Esophagus mucosa (tissue), 1 donor: ENCODE measurements at places on chromosomes 11 and 22. TPM values are rescaled to one million over a fixed set of nuclear protein-coding genes. Genes with fewer than 3 reads are reported as not detected.

GRCh38 chr11:94593030-94593429, 25.9 kb downstream of the PIWIL4 start:
- ATAC-seq: no peak

- ATAC-seq: no peak
Observed at GRCh38 chr11:27122001-27122400, 81.4 kb downstream of the BBOX1 start.

Gene DEUP1
- not detected for total RNA-seq

- no peak for ATAC-seq
Observed at GRCh38 chr22:35560366-35560765, 19.7 kb downstream of the RASD2 start.

DNA sequence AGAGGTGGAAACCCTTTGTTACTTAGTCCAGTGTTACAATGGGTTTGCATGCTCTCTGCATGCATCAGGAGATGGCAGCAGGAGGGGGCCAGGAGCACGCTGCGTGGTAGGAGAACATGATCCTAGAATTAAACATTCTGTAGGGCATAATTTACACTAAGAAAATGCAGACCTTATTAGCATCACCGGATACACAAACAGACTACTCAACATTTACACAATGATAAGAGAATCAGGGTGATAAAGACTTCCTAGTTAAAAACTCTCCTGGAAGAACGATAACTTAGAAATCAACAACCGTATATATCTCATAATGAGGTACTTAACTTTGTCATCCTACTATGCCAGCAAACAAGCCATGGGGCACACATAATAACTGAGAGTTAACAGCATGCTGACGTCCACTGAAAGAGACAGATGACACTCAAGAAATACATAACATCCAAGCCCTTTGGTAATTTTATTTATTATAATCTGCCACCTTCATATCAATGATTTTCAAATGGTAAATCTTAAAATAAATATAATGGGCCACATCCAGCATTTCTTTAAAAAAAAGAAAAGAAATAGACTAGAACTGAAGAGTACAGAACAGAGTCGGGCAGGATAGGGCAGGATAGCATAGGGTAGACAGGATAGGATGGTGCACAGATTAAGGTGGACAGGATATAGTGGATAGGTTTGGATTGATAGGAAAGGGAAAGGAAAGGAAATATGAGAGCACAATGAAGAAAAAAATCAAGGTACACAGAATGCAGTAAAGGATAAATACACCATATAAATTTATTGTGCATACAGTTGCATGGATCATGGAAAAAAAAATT, 27.5 kb downstream of the CADM1 start:
- ATAC-seq: no peak

Gene USP2
- 2.8 TPM for total RNA-seq

Gene C11orf97
- not detected for total RNA-seq

DNA sequence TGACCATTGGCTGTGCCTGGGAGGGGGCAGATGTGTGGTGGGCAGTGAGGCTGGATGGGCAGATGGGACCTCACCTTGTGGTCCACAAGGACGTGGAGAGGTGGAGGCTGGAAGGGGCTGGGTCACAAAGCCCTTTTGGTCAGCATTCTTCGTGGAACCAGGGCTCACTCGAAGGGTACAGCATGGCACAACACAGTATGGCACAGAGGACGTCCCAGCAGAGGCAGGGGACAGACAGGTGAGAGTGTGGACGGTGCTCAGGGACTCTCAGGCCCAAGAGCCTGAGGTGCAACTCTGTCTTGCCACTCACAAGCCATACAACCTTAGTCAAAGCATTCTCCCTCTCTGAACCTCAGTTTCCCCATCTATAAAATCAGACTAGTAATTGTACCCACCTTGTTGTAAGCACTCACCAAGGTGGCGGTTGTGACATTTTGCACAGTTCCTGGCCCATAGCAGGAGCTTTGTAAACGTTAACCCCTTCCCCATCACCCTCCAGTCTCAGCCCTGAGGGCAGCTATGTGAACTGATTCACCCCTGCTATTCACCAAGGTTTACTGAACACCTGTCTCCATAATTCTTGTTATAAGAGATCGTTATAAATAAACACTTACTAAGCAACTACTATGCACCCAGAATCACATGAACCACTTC, 11.6 kb upstream of the TSKU start:
- no peak for ATAC-seq

DNA sequence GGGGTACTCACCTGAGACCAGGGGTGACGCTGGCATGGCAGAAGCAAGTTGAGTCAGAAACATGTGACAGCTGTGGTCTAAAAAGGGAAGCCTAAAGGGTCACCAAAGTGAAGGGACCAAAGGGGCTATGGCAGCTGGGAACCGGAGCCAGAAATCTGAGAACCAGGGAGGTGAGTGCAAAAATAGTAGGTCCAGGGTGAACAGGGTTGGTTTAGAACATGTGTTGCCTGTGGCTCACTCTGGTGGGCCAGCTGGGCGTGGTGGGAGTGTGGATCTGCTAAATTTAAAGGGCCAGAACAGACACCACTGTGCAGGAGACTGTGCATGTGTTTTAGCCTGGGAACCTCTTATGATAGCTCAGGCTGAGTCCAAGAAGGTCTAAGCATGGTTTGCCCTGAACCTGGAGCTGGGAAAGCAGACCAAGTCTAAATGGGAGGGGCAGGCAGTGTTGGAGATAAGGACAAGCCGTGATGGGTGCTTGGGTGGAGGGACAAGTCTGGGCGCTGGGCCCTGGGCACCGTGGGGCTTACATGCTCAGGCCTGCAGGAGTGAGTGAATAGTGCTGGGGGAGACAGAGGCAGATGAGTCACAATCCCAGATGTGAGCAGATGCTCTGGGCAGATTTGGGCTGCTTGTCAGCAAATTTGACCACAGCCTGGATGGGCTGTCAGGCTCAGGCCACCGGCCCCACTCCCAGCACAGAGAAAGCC, 41.4 kb upstream of the ZBED5 start:
- ATAC-seq: peak; percentile 90

Gene BCO2
- 5.7 TPM for total RNA-seq

- no peak for ATAC-seq
Observed at GRCh38 chr11:9574622-9575259, 1.3 kb downstream of the WEE1 start.

DNA sequence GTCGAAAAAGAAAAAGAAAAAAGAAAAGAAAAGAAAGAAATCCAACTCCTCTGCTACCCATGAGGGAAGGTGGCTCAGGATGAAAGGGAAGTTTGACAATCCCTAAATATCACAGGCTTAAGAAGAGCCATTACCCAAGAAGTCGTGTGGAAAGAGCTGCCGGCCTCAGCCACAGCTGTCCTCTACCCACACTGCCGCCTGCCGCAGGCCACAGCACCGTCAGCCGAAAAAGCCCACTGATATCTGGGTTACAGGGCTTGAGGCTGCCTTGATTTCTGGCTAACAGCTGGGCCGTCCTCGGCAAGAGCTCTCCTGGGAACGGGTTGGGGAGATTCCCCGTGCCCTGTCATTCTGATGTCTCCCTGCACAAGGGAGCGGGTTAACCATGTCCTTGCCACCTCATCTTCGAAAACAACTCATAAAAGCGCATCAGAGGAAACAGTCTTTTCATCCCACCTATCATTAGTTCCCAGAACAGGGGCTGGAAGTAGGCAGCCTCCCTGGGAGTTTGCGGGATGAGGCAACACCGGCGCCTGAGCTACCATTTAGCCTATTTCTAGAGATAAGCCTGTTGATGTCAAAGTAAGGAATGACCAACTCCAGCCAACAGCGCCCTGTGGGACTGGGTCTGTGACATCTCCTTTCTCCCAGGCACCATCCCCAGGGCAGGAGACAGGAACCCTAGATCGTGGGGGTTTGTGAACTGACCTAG, 21.8 kb upstream of the SNX32 start:
- ATAC-seq: no peak

DNA sequence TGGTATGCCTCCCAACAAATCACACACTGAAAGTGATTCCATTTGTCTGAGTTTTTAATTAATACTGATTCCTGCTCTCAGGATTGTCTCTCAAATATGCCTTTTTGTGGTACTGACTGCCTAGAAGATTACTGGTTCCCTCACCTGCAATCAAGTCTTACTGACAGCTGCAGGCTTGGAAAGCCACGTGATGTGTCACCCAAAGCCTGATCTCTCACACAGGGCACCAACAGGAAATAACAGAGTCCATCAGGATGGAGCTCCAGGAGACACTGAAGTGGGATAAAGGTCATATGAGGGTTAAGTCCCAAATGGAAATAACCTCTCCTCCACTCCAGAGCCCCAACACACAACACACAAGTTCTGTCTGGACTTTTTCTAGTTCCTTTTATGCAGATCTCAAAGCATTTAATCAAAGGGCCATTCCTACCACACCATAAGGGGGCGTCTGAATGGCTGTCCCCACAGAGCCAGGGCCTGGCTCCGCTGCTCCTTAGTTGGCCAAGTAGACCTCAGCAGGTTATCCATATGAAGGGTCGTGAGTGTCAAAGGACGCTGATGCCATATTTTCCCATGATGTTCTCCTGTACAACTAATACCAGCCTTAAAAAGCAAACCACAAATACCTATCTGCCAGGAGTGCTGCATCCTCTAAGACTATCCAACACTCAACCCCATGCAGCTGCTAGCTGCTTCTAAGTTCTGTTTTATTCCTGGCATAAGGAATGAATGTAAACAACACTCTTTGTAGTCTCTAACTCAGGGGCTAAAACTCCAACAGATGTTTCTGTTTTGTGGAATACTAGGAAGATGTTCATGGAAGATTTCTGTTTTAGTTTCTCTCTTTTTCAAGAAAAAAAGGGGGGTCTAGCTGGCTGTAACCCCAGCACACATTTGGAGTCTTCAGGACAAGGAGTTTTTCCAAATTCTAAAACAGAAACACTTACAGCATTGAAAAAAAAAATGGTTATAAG, 13.0 kb downstream of the SCUBE2 start:
- no peak for ATAC-seq

GRCh38 chr11:105109855-105110687, 29.5 kb downstream of the CARD18 start:
- no peak for ATAC-seq

GRCh38 chr11:95229199-95229992, 1.6 kb downstream of the SESN3 start:
- ATAC-seq: no peak

GRCh38 chr22:19998232-19998951, 18.2 kb downstream of the ARVCF start:
- no peak for ATAC-seq

GRCh38 chr11:20336056-20336455, 27.5 kb upstream of the HTATIP2 start:
- ATAC-seq: no peak

DNA sequence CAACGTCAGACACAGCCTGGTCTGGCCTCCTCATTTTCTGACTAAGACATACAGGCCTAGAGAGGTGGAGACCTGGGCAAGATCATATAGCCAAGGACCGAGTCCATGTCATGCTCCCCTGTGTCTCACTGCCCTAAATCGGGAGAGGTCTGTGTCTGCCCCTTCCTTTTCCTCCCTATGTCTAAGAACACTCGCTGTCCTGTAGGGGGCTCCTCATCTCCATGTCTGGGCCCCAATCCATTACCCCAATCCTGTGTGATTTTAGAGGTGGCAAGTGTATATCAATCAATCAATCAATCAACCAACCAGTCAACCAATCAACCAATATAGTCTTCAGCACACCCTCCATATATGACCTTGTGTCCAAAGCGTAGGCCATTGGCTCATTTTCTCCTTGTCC, 125.7 kb downstream of the KIRREL3 start:
- ATAC-seq: no peak

Gene BTBD18
- not detected for total RNA-seq

Gene RBM7
- total RNA-seq: 20.2 TPM

Gene BDNF
- 0.92 TPM for total RNA-seq

GRCh38 chr11:106974831-106975230, 43.4 kb downstream of the GUCY1A2 start:
- ATAC-seq: no peak

- ATAC-seq: no peak
Observed at GRCh38 chr22:37472418-37473006, 13.7 kb downstream of the MFNG start.

- ATAC-seq: no peak
Observed at GRCh38 chr11:88807349-88807748, 258.4 kb downstream of the GRM5 start.

Gene FZD4
- total RNA-seq: 3.3 TPM

- ATAC-seq: peak; percentile 59
Observed at GRCh38 chr11:3955299-3955665, 99.8 kb downstream of the STIM1 start.

Gene SLC22A8
- total RNA-seq: not detected

DNA sequence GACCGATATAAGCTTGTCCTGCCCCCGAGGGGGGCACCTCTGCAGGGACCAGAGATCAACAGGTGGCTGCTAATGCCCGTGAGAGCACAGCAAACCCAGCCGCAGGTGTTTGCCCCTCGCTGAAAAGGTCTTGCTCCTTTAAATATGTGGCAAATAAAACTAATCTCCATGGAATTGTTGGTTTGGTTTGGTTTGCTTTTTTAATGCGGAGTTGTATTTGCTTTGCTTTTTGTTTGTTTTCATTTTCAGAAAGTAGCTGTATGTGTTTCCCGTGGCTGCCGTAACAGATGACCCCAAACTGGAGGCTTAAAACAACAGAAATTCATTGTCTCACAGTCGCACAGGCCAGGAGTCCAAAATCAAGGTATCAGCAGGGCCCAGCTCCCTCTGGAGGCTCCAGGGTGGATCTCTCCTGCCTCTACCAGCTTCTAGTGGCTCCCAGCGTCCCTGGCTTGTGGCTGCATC, 93.0 kb downstream of the CELSR1 start:
- ATAC-seq: no peak

DNA sequence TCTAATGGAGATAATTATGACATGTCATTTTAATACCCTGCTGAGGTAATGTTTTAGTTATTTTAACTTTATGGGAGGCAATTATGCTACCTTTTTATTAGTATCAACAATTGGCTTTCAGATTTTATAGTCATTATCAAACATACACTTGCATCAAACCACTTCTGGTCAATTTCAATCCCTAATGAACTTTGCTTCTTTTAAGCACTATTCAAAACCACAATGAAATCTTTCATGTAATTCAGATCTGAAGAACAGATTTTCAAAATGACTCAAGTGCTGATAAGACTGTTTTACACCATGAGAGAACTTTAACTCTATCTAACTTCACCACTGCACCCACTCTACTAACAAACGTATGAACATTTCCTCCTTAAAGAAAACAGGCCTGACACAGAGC, 25.9 kb upstream of the CCDC34 start:
- ATAC-seq: no peak

GRCh38 chr11:58574881-58575280, 775 bp downstream of the LPXN start:
- no peak for ATAC-seq

Gene MUC6
- not detected for total RNA-seq

DNA sequence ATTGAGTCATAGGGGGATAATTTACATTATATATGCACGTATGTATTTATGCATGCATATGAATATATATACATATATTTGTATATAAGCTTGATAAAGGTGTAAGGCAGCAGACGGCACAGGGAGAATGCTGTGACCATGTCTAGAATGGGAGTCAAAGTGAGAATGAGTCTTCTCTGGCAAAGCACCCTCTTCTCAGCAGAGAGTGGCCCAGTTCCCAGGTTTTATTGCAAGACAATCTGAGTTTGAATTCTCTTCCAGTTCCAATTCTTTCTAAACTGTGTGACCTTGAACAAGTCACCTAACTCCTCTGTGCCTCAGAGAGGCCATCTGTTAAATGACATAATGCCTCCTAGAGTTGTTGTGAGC, 13.8 kb downstream of the EHF start:
- no peak for ATAC-seq
